Stimulated activated CD4-positive, alpha-beta T cell treated with anti-CD3 and anti-CD28 coated beads, Interleukin-1b, Interleukin-23, amount 100 ng/mL, for 24 hours (primary cell): ENCODE measurements at places on chromosomes 1 and 21.

- no peak for DNase-seq
These were observed 127.3 kb downstream of the HHIPL2 start for GRCh38 chr1:222420633-222421032.

DNA sequence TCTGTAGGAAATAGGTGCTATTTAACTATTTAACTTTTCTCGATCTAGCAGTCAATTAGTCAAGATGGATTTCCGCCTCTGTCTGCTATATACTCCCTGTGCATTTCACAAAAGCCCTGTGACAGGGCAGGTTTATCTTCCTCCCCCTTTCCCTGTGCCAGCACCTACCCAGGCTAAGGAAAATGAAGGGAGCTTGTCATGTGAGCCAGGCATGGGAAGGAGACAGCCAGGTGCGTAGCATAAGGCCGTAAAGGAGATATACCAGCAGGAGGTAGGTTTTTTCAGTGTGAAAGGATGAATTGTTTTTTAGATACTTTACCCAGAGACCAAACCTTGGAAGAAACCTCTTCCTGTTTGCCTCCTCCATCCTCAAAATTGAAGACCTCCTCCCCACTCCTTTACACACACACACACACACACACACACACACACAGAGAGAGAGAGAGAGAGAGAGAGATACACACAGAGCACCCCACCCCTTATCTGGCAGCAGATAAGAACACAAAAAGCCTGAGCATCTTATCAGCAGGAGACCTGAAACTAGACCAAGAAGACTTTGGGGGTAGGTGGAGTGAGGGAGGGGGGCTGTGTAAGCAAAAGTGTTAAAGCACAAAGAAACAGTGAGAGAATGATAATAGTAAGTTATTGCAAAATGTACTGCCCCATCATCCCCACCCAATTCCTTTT, 12.0 kb upstream of the TARBP1 start:
- DNase-seq = no peak

- DNase-seq = no peak
These were observed 60.7 kb downstream of the MORN1 start for GRCh38 chr1:2330519-2331199.

DNA sequence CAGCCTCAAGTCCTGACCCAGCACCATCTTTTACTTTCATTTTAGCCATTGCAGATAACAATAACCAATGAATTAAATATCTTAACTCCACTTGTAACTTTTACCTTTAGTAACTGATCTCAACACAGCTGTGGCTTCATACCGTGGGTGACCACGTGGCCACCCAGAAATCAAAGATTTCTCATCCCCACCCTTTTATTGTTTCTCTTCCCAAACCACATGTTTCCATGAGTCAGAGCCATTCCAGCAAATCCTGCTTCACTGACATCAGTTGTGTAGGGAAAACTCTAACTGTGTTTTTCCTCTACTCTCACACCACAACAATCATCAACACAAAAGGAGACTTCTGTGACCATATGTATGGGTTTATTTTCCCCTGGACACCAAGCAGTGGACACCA, 25.1 kb upstream of the BRDT start:
- no peak for DNase-seq

- DNase-seq = no peak
These were observed 3.3 kb upstream of the MTARC1 start for GRCh38 chr1:220783453-220783852.

DNA sequence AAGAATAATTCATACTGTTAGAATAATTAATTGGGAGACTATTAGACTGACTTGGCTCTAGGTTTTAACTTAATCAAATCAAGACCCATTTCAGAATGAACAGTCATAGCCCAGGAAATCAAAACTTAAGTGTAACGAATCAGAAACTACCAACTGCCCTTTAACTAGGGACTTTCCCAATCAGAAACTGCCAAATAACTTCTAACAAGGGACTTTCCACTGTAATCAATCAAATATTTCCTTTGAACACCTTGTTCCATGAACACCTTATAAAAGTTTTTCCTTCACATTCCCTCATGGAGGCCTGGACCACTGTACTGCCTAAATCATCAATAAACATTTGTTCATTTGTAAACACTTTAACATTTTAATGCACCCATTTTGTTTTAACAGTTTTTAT, 1054.7 kb upstream of the TMPRSS15 start:
- DNase-seq = no peak

- DNase-seq = no peak
These were observed 149.2 kb downstream of the ACTL8 start for GRCh38 chr1:17904290-17904689.

DNA sequence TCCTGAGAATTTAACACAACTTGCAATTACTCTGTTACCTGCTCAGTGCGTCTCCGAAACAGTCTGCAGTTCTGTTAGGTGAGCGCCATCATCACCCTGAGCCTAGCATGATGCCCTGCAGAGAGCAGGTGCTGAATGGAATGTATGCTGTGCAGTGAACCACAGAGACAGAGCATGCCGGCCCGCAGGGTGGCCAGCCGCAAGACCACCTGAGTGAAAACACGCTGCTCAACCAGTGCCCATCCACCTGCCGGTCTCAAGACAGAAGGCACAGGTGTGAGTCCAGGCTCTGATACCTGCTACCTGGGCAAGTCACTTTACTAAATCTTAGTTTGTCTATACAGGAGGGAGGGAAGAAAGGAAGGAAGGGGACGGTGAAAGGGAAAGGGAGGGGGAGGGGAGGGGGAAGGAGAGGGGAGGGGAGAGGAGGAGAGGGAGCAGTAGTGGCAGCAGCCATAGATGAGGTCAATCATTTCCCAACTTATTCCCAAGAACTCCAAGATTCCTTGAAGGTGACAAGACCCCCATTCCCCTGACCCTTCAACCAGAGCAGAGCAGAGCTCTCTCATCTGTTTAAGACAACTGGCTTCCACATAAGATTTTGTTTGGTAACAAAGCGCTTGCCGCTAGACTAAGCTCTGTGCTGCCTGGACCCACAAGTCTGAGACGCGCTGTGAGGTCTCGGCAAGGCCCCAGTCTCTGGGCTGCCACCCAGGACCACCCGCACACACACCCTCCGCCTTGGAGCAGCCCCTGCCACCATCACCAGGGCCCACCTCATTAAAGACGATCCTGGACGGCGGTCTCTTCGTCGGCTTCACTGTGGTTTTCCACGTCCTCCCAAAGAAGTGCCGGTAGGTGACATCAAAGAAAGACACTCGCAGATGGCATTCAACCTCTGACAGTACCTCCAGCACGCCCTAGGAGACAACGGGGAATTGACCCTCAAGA, 14.5 kb downstream of the NPHP4 start:
- no peak for DNase-seq
